ENCODE measurements at places on chromosomes 1 and 21. TPM values are rescaled to one million over a fixed set of nuclear protein-coding genes. Genes with fewer than 3 reads are reported as not detected.

The AK5 gene
- total RNA-seq: not detected

The SORT1 gene
- total RNA-seq: 28.4 TPM

The SRP9 gene
- total RNA-seq: 219 TPM

The PGLYRP3 gene
- 4.7 TPM for total RNA-seq

The CYP2J2 gene
- 0.68 TPM for total RNA-seq

The GIPC2 gene
- 0.50 TPM for total RNA-seq

The RPS27 gene
- 1,004 TPM for total RNA-seq

The SRSF10 gene
- 102 TPM for total RNA-seq

The ZYG11A gene
- total RNA-seq: 0.07 TPM

The CELA2B gene
- total RNA-seq: not detected

The CR2 gene
- total RNA-seq: not detected

The LORICRIN gene
- total RNA-seq: not detected

The KLHDC7A gene
- total RNA-seq: not detected

The FAM110D gene
- not detected for total RNA-seq

The PRAMEF27 gene
- total RNA-seq: not detected

The CDK18 gene
- 19.7 TPM for total RNA-seq

The FAM43B gene
- not detected for total RNA-seq

The C1orf141 gene
- not detected for total RNA-seq

The PCSK9 gene
- total RNA-seq: 37.3 TPM

The TFAP2E gene
- total RNA-seq: 0.21 TPM

The LCE1A gene
- total RNA-seq: not detected

The CYP4A22 gene
- total RNA-seq: not detected

The RGS4 gene
- 0.07 TPM for total RNA-seq

The CACHD1 gene
- 11.1 TPM for total RNA-seq

The CD2 gene
- total RNA-seq: not detected
